ENCODE measurements at places on chromosomes 12 and 14. TPM values are rescaled to one million over a fixed set of nuclear protein-coding genes. Genes with fewer than 3 reads are reported as not detected.

DNA sequence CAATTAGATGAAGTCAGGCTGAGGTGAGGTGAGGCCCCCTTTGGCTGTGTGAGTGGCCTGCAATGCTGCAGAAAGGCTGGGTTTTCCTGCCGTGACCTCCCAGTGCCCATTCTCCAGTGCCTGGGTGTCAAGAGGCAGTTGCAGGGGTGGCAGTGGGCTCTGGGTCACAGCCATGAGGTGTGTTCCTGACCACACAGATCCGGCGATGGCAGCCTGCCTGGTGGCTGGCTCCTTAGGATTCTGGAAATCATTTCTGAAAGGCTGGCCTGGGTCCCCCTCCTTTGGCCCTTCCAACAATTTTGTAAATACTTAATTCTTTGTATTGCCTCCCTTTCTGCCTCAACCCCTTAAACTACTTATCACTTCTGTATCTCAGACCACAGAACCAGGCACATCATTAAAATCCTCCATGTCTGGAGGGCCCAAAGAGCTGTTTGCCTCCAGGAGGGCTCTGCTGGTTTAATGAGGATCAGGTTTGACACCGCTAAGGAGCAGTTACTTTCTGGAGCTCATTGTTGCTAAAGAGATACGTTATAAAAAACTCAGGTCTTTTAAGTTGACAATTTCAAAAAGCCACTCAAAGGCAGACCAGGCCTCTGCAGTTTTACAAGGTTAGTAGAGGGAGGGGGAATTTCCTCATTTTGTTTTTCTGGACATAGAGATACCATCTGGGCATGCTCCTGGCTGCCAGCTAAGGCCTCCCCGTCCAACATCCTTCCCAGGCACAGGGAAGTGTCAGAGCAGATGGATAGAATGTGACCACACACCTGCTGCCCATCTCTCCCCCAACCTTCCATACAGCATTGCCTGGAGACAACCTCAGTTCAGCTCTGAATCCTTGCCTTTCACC, 204.4 kb downstream of the FOXN3 start:
- DNase-seq, result no peak

Gene POTEG
- total RNA-seq, result not detected

Gene LHX5
- total RNA-seq, result not detected

Gene ESPL1
- 0.26 TPM for total RNA-seq

Gene PACS2
- total RNA-seq, result 52.5 TPM

Gene ORMDL2
- total RNA-seq, result 15.7 TPM

DNA sequence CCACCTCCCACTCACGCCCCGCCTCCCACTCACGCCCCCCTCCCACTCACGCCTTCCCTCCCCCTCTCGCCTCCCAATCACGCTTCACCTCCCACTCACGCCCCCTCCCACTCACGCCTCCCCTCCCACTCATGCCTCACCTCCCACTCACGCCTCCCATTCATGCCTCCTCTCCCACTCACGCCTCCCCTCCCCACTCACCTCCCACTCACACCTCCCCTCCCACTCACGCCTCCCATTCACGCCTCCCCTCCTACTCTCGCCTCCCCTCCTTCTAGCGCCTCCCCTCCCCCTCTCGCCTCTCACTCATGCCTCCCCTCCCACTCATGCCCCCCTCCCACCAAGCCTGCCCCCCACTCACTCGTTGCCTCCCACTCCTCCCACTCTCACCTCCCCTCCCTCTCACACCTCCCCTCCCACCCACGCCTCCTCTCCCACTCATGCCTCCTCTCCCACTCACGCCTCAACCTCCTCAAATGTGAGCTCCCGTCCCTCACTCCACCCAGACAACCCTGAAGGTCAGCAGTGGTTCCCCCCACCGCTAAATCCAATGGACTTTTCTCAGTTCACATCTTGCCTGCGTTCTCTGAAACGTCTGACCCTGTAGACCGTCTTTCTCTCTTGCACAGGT, 39.8 kb downstream of the TMEM63C start:
- no peak for DNase-seq

Gene EFCAB11
- 2.8 TPM for total RNA-seq

- no peak for DNase-seq
These were observed 6.1 kb downstream of the METTL3 start for GRCh38 chr14:21505012-21505553.

Gene TDRD9
- total RNA-seq, result 0.50 TPM

- DNase-seq, result no peak
These were observed 128.4 kb upstream of the SSTR1 start for GRCh38 chr14:38079268-38079667.

Gene AGAP2
- total RNA-seq, result under 0.01 TPM

DNA sequence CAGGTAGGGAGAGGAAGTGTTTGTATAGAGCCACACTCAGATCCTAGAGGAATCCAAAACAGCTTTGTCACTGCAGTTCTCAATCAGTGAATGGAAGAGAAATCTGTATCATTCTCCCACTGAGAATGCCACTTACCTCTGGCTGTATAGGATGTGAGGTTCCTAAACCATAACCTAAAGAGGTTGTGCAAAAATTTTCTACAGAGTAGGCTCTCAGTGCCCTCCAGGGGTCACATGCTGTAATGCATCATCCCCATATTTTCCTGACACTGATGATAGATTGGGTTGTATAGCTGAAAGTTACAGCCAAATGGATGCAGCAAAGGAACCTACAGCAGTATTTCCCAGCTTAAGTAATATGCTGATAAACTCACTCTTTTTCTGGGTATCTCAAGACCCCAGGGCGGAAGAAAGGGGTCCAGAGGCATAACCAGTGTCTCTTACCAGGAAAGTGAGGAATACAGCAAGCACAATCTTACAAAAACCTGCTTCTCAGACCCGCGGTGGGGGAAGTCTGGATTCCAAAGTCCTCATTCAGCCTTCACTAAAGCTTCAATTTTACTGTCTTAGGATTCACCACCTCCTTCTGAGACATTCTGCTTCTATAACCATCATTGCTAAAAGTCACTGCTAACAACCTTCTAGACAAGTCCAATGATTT, 3.8 kb downstream of the BCDIN3D start:
- DNase-seq, result peak; percentile 60

Gene RND1
- total RNA-seq, result under 0.01 TPM

- peak; percentile 71 for DNase-seq
These were observed 127.7 kb downstream of the ZFP36L1 start for GRCh38 chr14:68665131-68665530.

DNA sequence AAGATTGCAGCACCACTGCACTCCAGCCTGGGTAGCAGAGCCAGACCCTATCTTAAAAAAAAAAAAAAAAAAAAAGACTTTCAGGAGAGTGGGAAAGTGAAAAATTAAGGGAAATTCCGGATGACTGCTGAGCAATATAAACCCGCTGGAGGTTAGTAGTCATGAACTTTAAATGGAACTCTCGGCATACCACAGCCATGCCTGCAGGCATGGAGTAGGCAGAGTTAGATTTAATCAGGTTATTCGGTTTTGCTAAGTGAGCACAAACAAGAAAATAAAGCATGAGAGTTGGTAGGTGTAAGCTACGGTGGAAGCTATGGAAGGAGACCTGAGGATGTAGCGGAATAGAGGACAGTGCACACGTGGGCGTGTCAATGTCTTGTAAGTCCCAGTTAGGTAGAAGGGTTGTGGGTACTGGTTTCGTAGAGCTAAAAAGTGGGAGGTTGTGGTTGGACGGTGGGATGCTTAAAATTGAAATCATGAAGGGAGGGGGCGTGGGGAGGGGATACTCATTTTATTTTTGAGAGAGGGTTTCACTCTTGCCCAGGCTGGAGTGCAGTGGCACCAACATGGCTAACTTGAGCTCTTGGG, 11.8 kb upstream of the TUBA1C start:
- no peak for DNase-seq

DNA sequence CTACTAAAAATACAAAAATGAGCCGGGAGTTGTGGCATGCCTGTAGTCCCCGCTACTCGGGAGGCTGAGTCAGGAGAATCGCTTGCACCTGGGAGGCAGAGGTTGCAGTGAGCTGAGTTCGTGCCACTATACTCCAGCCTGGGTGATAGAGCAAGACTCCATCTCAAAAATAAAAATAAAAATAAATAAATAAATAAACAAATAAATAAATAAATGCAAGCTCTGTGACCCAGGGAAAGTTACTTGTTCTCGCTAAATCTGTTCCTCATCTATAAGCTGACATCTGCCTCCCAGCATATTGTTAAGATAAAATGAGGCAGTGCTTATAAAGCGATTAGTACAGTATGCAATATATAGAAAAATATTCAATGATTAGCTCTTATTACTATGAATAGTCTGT, 56.4 kb upstream of the STK38L start:
- no peak for DNase-seq

Gene GLIPR1L2
- total RNA-seq, result 0.33 TPM

GRCh38 chr14:56333359-56334292, 215.4 kb downstream of the PELI2 start:
- peak; percentile 86 for DNase-seq

DNA sequence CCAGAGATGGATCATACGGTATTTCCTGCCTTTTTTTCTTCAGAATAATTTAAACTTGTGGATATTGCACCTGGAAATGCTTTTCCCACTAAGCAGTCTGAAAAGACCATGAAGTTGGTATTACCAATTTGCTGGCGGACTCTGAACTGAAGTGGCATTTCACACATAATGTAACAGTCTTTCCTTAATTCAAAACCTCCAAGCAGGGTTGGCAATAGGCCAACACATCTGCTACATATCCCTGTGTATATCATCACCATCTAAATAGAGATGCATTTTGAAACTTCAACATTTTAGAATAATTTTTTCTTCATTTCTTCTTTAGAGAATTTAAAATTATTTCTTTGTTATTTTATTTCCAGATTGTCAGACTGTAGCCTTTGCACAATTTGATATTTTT, 100.5 kb downstream of the TSPAN8 start:
- DNase-seq, result peak; percentile 30

Gene RABGGTA
- total RNA-seq, result 21.0 TPM
